ENCODE measurements at places on chromosomes 12 and 14.
A peak's percentile ranks its signal among the peaks of the same experiment; 100 is the strongest.

- DNase-seq: no peak
Observed at GRCh38 chr14:23827100-23827892, 126.3 kb upstream of the DHRS4 start.

DNA sequence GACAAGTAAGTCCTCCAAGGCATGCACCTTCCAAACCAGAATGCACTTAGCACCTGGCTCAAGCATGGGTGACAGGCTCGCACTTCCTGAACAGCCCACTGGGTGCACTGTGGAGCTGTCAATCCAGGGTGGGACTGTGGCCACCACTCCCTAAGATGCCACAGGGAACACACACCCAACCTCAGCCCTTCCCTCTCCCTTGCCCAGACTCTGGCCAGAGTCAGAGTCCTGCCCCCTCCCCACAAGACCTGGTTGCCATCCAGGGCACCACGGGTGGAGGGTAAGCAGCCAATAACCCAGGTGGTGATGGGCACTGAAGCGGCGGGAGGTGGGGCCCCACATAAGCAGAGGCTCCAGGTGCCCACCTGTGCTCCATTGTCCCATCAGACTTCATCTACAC, 160.6 kb downstream of the MYRFL start:
- DNase-seq: peak; percentile 18

DNA sequence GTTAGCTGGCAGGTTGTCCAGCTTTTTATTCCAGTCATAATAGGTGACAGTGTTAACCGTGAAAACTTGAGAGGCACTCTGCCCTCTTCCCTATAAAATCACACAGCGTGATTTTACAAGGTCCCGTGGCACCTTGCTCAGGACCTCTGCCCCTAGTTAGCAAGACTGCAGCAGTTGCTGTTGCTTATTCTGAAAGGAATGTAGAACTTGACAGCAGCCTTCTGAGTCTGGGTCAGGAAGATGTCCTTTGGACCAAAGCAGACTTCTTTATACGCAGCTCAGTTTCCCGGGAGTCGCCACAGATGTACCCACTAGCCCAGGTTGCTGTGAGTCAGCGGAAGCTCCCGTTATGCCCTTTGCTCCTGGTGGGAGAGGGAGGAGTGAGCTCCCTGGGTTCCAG, 13.2 kb downstream of the PRKAB1 start:
- DNase-seq: no peak

DNA sequence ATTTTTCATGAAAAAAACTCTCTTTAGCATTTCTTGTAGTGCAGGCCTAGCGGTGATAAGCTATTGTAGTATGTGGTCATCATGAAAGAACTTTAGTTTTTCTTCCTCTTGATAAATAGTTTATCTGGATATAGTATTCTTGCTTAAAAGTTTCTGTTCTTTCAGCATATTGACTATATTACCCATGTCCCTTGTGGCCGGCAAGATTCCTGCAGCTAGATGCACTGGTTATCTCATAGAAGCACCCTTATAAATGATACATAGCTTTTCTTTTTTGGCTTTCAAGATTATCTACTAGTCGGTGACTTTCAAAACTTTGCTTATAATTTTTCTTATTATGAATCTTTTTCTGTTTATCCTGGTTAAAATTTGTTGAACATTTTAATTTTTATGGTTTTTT, 234.8 kb downstream of the ALG10 start:
- no peak for DNase-seq

DNA sequence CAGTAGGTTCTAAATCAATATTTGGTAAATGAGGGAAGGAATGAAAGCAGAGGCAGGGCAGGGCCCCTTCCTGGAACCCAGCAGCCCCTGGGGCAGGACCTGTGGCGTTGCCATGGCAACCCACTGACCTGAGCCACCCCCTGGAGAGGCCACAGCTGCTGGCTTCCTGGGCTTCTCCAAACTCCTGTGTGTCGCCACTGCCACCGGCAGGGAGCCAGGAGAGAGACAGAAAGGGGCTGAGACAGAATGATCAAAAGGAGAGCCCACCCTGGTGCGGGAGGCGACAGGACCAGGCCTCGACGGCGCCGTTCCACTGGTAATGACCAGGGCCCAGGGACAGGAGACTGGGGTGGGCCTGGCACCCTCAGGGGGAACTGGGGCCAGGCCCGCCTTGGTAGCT, 18.2 kb downstream of the RFX4 start:
- no peak for DNase-seq

GRCh38 chr12:106369624-106370346, 12.2 kb downstream of the POLR3B start:
- DNase-seq: no peak

- DNase-seq: no peak
Observed at GRCh38 chr12:19093218-19093617, 36.3 kb upstream of the PLEKHA5 start.

- DNase-seq: peak; percentile 54
Observed at GRCh38 chr14:67943947-67944346, 124.4 kb downstream of the RAD51B start.

DNA sequence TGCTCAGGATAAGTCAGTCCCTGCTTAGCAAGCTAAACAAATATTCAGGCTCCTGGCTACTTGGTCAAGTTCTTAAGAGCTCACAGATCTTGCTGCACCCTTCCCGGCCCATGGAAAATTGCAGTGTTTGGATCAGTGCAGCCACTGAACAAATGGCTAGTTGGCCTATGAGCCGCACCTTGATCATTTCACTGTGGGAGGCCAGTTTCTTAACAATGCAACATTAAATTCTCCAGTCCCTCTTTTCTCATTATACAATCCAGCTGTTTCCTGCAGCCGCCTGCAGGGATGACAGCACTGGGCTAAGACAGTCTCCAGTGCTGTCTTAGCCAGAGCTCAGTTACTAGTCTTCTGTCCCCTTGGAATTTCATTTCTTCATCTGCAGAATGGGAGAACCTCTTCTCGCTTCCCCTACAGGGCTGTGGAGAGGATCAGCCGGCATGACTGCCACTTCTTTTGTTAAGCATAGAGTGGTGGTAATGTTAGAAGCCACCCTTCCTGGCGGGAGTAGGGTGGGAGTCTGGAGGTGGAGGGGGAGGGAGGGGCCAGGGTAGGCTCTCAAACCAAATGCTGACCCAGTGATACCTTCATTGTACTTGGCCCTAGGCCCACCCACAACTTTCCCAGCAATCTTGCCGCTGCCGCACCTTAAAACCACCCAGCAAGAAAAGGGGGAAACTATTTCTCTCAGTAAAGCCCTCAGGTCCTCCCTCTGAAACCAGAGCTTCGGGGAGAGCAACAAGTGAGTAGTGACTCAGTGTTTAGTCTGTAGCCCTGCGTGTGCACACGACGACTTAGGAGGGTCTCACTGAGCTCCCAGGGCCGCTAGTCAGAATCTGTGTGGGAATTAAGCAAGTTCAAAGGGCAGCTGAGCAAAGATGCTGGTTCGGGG, 145.7 kb downstream of the NUAK1 start:
- DNase-seq: no peak

DNA sequence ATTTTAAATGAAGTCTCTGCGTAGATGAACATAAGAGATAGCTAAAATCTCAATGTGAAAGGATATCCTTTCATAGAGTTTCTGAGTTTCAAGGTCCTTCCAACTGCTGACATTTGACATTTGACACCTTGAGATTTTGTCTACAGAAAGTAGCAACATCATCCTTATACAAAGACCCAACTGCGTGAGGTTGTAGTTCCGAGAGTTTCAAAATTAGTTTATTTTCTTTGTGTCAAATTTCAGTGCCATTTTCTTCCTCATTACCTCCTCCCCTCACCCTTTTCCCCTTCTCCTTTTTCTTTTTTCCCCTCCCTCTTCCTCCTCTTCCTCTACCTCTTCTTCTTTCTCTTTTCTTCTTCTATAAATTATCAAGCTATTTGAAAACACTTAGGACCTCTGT, 26.9 kb upstream of the BATF start:
- DNase-seq: peak; percentile 55

DNA sequence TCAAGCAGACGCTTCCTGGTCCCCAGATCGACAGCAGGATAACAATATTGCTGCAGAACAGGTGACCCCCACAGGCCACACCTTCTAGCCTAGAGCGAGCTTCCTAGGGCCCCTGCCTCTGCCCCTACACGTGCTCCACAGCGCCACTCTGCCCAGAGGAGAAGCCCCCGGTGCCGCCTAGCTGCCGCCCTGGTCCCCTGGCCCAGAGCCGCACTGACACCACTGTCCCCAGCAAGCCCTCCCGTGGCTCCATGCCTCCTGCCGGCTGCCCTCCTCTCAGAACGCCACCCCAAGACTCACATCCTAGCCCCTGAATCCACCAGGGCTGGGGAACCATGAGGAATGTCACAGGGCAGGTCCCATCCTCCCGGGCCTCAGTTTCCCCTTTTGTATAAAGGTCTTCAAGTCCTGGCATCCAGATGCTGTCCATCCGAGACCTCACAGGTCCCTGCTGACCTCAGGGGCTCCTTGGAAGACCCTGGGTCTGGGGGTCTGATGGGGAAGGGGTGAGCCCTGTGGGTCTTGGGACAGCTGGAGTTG, 31.0 kb downstream of the JAG2 start:
- no peak for DNase-seq

DNA sequence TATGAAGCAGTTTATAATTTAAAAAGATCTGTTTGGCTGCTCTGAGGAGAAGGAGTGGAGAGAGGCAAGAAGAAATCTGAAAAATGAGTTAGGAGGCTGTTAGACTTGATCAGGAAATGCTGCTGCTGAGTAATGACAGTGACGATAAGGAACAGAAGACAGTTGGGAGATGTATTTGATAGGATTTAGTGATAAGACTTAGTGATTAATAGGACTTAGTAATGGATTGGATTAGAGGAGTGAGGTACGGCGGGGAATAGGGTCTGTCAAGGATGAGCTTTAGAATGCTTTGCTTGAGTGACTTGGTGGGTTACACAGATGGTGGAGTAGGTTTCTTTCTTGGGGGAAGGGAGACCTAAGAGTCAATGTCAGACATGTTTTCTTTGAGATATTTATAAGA, 31.7 kb downstream of the UNC79 start:
- DNase-seq: no peak

DNA sequence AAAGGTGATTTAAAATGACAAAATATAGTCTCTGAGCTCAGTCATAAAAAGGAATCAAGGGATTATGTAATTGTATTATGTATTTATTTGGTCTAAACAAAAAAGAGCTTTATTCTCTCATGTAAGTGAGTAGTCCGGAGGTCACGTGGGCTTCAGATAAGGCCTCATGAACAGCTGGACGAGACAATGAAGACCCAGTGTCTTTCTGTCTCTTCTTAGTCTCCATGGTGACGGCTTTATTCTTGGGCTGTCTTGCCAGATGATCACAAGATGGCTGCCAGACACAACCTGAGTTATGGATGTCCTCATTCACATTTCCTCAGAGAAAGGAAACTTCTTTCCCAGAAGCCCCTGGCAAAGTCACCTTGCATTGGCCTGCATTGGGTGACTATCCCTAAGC, 98.6 kb downstream of the ARF6 start:
- no peak for DNase-seq

- DNase-seq: no peak
Observed at GRCh38 chr12:117007577-117007976, 91.6 kb downstream of the TESC start.

DNA sequence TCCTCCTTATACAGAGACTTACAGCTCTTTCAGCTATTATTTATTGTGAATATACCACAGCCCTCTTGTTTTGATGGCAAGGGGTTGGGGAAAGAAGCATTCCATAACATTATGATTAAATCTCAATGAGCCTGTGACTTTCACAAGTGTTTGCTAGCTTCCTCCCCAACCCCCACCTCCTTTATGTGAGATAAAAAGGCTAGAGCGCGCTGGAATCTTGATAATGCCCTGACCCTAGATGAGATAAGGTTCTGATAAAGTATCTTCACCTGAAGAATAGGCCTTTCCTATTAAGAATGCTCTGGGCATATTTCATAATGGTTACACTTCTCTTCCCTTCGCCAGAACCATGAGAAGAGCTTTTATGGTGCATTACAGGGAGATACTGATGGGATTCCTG, 236.8 kb downstream of the CCDC91 start:
- no peak for DNase-seq

GRCh38 chr14:67426983-67427606, 15.1 kb upstream of the PLEK2 start:
- peak; percentile 80 for DNase-seq

DNA sequence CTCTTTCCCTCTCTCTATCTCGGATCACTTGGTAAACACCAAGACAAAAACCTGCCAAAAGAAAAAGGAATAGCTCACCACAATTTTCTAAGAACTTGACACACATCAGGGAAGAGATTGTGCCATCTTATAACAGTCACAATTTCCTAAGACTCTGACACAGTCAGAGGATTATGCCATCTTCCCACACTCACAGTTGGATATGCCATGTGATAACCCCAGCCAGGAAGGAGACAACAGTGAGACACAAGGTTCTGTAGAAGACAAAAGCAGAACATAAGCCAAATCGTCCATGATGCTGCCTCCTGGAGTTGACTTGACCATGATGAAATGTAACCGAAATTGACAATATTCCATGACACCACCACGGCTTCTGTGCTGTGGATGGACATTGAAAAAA, 2.8 kb upstream of the CLEC9A start:
- DNase-seq: no peak

- peak; percentile 82 for DNase-seq
Observed at GRCh38 chr12:6684609-6685008, 4.6 kb downstream of the ZNF384 start.

GRCh38 chr12:99027461-99027860, 382.4 kb downstream of the APAF1 start:
- no peak for DNase-seq

DNA sequence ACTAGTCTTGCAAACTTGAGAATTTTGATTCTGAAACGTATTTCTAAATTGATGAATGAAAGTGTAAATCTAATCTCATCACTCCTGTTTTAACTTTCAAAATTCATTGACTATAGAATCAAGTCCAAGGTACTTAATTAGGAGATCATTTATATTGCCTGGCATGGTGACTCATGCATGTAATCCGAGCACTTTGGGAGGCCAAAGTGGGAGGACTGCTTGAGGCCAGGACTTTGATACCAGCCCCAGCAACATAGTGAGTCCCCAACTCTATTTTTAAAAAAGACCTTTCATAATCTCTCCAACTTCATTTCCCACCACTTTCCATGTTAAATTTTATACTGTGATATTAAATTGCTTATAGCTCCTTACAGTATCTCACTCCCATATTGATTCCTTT, 3.0 kb upstream of the MIPOL1 start:
- DNase-seq: no peak

DNA sequence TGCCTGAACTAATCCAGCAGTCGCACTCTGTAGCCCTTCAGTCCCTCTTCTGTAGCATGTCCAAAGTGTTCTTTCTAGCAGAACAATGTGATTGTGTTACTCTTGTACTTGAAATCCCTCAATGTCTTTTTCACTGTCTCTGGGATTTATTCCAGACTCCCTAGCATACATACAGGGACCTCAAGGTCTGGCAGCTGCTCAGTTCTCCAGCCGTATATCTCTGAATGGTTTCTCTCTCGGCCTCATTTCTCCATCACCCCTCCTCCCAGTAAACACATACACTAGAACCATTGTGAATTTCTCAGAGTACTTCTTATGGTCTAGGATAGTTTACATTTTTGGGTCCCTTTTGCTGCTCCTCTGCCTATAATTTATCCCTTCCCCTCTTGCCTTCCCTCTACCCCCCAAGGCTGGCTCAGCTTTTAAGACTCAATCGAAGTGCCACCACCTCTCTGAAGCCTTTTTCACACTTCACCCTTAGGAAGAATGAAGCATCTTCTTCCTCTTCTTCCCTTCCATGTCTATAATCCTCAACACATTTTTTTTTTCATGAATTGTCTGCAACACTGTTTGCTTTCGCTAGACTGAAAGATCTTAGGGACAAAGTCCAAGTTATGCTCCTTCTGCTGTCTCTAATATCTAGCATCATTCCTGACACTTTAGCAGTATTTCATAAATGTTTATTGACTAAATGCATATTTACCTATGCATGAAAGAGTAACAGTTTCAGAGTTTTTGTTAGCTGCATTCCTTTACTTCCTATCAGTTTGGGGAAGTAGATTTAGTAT, 446.1 kb downstream of the ZFP36L1 start:
- no peak for DNase-seq
